ENCODE measurements at places on chromosomes 2 and 18. TPM values are rescaled to one million over a fixed set of nuclear protein-coding genes. Genes with fewer than 3 reads are reported as not detected.

The ZNF2 gene
- polyA plus RNA-seq, result 1.4 TPM

The PCARE gene
- polyA plus RNA-seq, result not detected

The TUBA3E gene
- polyA plus RNA-seq, result not detected

The DOK6 gene
- not detected for polyA plus RNA-seq

The SLC8A1 gene
- polyA plus RNA-seq, result 0.64 TPM

The RASGRP3 gene
- 0.22 TPM for polyA plus RNA-seq

The HTR2B gene
- polyA plus RNA-seq, result not detected

The AGBL5 gene
- polyA plus RNA-seq, result 20.9 TPM

The UGT1A3 gene
- polyA plus RNA-seq, result 0.58 TPM

The MREG gene
- 17.0 TPM for polyA plus RNA-seq

The AQP12B gene
- not detected for polyA plus RNA-seq

The SERPINB13 gene
- polyA plus RNA-seq, result 2.7 TPM

The TBR1 gene
- not detected for polyA plus RNA-seq

The STAT4 gene
- polyA plus RNA-seq, result 0.30 TPM

The ADCY3 gene
- polyA plus RNA-seq, result 55.8 TPM

The ADAM23 gene
- polyA plus RNA-seq, result 0.27 TPM

The ALPG gene
- polyA plus RNA-seq, result not detected

The VWA3B gene
- 0.06 TPM for polyA plus RNA-seq

The VIL1 gene
- 0.01 TPM for polyA plus RNA-seq

The CCBE1 gene
- 31.3 TPM for polyA plus RNA-seq

The RAB6D gene
- polyA plus RNA-seq, result 0.03 TPM

The SERPINB2 gene
- polyA plus RNA-seq, result 96.4 TPM

The FBXO41 gene
- polyA plus RNA-seq, result 2.6 TPM
